ENCODE measurements at places on chromosomes 6 and 20.

GRCh38 chr6:38336922-38337321 lies 302.8 kb downstream of the BTBD9 start:
- no peak for DNase-seq

DNA sequence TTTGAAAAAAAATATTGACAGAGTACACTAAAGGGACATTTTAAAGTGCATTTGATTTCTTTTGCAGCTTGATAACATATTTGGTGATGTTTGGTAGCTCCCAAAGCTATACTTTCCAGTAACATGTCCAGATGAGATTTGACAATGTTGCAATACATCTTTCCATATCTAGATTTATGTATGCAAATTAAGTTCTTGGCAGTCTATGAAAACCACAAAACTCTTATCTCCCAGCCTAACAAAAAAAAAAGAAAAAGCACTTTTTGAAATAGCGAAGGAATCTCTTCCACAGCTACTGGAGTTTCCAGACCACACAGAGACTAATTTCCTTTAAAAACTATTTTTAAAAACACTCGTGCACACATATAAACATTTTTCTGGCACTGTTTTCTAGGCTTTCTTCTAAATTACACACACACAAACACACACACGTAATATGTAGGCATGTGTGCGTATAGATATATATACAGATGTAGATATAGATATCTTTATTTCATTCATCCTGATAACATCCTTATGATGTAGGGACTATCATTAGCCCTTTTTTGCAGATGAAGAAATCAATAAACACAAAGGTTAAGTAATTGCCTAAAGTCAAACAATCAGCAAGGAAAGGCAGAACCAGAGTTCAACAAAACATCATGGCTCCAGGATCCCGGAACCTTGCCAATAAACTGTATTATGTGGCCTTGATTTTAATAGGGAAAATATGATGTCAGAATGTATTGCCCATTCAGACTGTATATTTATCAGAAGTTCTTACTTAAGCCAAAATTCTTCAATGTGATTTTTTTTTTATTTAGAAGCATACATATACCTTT lies 93.3 kb downstream of the ADGRB3 start:
- no peak for DNase-seq

GRCh38 chr6:158793432-158793831 lies 25.7 kb downstream of the EZR start:
- DNase-seq: no peak

DNA sequence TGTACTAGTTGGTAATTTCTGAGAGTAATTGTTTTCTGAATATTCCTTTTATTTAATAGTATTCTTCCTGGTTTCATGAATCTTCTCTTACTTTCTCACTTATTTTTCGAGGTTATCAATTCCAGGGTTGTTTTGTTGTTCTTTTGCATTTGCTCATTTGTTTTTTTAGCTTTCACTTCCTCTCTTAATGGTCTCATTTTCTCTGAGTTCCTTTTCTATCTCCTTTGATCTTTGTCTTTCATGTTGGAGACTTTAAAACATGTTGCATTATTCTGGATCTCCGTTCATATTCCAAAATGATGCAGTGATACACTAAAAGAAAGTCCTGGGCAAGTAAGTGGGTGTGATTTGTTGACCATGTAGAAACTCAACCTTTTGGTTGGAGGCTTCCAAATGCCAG lies 345.3 kb upstream of the SLC35B3 start:
- DNase-seq: no peak

DNA sequence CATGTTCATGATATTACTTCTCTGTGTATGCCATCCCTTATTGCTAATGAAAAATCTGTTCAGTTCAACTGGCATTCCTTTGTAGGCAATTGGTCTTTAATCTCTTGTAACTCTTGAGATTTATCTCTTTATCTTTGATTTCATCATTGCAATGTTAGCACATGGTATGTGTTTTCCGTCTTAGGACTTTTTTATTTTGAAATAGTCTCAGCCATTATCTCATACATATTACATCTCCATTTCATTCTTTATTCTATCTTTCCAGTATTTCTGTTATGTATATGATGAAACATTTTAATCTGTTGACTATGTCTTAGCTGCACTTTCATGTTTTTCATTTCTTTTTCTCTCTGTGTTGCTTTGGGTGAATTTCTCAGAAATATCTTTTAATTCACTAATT lies 58.1 kb downstream of the VSTM2L start:
- DNase-seq: no peak

DNA sequence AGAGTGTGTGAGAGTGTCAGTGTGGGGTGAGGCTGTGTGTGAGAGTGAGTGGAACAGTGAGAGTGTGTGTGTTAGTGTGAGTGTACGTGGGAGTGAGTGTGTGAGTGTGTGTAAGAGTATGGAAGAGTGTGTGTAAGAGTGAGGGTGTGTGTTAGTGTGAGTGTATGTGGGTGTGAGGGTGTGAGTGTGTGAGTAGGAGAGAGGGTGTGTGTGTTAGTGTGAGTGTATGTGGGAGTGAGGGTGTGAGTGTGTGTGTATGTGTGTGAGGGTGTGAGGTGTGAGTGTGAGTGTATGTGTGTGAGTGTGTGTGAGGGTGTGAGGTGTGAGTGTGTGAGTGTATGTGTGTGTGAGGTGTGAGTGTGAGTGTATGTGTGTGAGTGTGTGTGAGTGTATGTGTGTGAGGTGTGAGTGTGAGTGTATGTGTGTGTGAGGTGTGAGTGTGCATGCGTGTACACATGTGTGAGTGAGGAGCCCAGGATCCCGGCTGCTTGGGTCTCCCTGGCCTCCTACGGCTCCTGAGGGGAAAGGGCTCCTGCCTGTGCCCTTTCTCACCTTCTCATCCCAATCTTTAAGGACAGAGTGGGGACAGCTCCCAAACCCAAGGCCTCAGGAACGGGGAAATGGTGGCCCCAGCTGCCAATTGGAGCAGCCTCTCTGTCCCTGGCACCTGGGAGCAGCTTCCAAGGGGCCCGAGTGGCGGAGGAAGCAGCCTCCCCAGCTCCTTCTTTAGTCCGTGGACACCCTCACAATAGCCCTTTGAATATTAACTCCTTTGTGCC lies 100.2 kb downstream of the PSMB1 start:
- no peak for DNase-seq

- DNase-seq: no peak
Observed at GRCh38 chr6:62288562-62288961, 2.5 kb upstream of the KHDRBS2 start.

DNA sequence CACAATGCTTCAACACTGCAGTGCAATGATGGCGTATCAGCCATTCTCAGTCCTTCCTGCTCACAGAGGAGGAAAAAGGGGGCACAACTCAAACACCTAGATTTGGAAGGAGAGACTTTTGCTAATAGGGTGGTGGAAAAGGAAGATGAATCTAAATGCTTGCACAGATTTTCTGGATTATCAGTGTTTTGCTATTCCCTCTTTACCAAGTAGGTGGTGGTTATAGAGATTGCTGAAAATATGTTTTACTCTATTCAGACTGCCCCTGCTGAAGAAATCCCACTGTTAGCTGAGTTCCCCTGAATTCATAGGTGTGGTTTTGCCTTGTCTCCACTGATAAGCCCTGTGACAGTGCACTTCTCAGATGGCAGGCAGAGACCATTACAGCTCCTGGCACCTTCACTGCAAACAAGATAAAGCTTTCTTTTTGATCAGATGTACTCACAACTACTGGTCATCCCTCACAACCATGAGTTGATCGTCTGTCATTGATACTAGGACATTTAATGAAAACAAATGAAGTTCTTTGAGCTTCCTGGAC lies 311.4 kb downstream of the KIF16B start:
- DNase-seq: no peak
